Cerebellar nuclear complex (tissue), 1 donor: ENCODE measurements at places on chromosomes 1 and 21.

DNA sequence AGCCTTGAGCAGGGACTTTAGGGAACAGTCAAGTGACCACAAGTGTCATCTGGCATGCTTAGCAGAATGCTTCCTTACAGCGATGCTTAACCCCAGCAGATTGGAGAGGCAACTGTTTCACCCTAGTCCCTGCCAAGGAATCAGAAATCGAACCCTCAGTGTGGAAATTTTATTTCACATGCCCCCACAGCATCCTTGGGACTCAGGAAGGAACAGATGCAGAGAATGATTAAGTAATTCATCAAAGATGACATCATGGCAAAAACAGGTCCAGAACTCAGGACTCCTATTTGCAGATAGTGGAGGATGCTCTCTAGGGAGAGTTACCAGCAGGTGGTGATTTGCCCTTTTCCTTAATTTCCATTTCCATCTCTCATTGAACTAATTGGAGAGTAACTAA is 333.0 kb upstream of the KAZN start:
- DNase-seq: no peak

DNA sequence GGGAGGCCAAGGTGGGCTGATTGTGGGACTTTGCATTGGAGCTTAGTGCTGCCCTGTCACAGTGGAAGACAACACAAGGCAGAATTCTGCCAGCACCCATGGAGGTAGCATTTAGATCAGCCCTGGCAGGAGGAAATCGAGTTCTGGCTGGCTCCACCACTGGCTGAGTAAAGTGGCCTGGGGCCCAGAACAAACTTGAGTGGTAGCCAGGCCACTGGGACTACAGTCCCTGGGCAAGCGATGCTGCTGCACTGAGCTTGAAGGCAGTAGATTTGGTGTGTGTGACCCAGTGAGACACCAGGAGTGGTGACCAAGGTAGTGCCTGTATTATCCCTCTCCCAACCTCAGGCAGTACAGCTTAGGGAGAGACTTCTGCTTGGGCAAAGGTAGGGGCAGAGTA is 22.5 kb upstream of the UHMK1 start:
- no peak for DNase-seq

- no peak for DNase-seq
These were observed 9.2 kb upstream of the PLEKHG5 start for GRCh38 chr1:6500544-6501278.

DNA sequence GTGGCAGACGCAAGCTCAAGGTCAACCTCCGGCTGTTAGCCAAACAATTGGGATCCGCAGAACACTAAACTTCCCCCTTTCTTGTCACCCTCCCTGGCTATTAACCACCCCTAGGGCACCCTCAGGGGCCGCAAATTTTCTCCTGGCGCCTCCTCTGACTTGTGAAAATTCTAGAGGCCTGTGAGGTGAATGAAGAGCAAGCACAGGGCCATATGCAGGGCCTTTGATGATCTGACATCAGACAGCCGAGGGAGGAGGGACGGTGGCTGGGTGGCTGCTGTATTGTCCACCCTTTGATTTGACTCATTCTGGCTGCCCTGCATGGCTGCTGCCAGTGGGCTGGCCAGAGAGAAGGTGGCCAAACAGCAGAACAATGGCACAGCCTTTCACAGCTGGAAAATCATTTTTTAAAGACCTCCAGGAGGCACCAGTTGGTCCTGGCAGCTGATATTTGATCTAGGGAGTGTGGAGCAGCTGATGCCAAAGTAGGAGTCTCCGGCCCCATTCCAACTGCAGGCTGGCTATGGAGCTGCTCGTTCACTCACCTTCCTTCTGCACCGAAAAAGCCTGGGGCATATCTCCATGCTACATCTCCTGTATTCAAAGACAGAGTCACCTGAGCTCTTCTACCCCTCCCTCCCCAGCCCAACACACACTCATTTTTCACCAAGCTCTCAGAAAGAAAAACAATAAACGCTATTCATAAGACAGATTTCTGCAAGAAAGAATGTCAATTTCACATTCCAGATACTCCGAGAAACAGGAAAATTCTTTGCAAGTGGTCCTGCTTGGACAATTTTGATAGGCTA is 44.9 kb upstream of the BARHL2 start:
- DNase-seq: no peak

- no peak for DNase-seq
These were observed 6.2 kb downstream of the COQ8A start for GRCh38 chr1:226946285-226946684.

GRCh38 chr1:7826363-7826762 is 26.5 kb downstream of the UTS2 start:
- no peak for DNase-seq

DNA sequence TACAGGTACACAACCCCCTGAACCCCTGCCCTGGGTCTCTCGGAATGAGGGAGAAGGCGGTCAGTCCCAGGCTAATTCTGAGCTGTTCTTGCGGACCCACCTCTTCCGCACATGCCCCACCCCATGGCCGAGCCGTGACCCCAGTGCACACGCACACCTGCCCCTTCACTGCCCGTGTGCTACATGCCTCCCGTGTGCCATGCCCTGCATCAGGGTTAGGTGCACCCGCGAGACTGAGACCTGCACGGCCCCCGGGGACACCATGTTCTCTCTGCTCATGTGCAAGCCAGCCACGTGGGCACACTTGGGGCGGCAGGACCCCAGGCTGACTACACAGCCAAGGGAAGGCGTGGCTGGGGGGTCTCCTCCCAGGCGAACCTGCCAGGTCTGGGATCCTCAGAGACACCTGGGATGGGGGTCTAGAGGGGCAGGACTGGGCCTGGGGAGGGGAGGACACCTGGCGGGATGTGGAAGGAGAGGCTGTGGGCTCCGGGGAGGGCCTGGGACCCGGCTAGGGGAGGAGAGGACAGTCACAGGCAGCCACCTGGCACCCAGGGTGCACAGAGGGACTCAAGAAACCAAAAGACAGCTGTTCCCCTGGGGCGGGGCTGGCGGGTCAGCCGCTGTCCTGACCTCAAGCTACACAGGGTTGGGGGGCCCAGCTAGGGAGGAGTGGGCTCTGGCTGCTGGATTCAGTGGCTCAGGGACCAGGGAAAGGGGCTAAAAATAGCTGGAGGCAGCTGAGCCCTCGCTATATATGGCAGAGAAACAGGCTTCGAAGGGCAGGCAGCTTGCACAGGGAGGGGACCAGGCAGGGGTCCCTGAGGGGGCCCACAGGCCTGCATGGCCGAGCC is 133.4 kb downstream of the CASZ1 start:
- no peak for DNase-seq
